ENCODE measurements at places on chromosomes 1 and 21.

- DNase-seq = no peak
Observed at GRCh38 chr1:200426196-200426595, 16.4 kb upstream of the ZNF281 start.

DNA sequence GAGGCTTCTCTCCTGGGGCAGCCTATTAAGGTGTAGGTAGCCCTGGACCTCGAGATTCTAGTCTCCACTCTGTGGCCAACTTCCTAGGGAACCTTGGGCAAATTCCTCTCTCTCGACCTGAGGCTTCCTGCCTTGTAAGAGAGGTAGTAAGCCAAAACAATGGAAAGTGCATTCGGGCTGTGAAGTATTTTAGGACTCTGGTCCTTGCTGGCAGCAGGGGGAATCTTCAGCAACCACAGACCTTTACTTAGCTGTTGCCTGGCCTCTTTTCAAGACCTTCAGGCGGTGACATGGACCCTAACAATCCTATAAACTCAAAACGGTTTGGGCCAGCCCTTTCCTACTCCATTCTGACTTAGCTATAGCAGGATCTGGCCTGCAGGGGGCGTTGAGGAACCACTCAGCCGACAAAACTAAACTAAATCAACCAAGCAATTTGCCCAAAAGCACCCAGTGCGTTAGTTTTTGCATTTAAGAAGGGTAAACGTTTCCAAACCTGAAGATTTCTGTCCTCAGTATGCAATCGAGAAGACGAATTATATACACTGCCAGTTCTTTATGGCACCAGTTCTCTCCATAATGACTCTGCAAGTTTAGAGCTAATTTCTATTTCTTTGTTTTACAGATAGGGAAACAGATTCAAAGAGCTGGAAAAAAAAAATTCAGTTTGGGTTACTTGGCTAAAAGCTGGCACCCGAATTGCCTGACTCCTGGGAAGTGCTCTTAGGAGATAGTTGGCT lies 10.9 kb upstream of the SESN2 start:
- peak; percentile 86 for DNase-seq

- no peak for DNase-seq
Observed at GRCh38 chr1:113515498-113515897, 125.2 kb downstream of the MAGI3 start.

GRCh38 chr1:157090196-157090647 lies 9.4 kb downstream of the ETV3L start:
- peak; percentile 90 for DNase-seq

GRCh38 chr1:118217141-118217838 lies 32.3 kb upstream of the SPAG17 start:
- peak; percentile 21 for DNase-seq

GRCh38 chr1:161374373-161374772 lies 6.7 kb upstream of the CFAP126 start:
- no peak for DNase-seq

- DNase-seq = peak; percentile 47
Observed at GRCh38 chr1:232477728-232478127, 152.2 kb downstream of the SIPA1L2 start.

- no peak for DNase-seq
Observed at GRCh38 chr1:38889589-38889988, 8.2 kb upstream of the GJA9 start.

DNA sequence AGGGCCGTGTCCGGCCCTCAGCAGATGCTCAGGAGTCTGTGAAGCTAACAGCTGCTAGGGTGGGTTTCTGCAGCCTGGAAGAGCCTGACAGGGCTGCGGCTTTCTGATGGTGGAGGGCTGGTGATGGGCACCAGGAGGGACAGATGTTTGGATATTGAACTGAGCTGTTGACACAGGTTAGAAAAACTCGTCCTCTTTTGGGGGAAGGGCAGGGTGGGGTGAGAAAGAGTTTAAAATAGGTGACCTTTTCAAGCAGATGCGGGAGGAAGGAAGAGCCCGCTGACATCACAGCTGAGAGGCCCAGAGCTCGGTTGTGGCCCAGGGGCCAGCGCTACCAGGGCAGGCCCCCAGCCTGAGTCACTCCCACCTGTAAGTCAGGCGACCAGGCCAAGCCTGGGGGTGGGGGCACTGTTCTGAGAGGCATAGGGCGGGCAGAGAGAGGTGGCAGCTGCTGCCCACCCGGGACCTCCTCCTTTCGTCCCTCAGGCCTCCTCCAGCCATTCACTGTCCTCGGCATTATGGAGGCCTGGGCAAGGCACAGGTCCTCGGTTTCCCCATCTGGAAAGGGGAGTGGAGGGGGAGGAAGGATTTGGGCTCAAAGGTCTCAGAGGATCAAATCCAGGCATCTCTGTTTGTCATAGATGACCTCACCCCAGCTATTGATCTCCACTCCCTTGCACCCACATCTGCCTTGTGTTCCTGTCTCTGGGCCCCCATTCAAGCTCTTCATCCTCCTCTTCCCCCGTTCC lies 32.3 kb upstream of the ID3 start:
- DNase-seq = no peak

DNA sequence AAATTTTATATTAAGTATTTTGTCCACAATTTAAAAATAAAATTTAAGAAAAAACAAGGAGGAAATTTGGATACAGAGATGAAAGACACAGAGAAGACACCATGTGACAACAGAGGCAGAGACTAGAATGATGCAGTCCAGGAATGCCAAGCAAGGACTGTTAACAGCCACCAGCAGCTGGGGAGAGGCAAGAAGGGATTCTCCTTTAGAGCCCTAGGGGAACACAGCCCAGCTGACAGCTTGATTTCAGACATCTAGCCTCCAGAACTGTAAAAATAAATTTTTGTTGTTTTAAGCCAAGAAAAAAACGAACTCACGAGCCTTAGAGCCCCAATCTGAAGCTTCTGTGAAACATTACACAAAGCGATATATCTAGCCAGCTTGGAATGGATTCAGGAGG lies 198.5 kb downstream of the ZNF648 start:
- no peak for DNase-seq

DNA sequence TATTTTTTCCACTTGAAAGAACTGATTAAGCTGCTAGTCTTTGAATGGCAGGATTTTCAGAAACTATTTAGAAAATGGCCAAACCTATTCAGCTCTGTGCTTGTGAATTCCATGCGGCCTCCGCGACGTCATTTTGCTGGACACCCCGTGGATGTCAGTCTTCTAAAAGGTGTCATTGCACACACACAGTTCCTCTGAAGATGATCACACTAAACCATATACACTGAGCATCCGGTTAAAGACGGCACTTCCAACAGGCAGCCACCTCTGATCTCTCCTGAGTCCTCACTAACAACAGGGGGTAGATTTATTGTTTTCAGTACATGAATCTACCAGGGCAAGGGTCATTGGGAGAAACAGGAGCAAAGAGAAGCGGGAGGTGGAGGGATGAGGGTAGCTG lies 9.1 kb downstream of the CFAP74 start:
- DNase-seq = no peak
